ENCODE measurements at places on chromosomes 7 and 10. TPM values are rescaled to one million over a fixed set of nuclear protein-coding genes. Genes with fewer than 3 reads are reported as not detected.

EGFR gene
- 0.09 TPM for total RNA-seq

DNA sequence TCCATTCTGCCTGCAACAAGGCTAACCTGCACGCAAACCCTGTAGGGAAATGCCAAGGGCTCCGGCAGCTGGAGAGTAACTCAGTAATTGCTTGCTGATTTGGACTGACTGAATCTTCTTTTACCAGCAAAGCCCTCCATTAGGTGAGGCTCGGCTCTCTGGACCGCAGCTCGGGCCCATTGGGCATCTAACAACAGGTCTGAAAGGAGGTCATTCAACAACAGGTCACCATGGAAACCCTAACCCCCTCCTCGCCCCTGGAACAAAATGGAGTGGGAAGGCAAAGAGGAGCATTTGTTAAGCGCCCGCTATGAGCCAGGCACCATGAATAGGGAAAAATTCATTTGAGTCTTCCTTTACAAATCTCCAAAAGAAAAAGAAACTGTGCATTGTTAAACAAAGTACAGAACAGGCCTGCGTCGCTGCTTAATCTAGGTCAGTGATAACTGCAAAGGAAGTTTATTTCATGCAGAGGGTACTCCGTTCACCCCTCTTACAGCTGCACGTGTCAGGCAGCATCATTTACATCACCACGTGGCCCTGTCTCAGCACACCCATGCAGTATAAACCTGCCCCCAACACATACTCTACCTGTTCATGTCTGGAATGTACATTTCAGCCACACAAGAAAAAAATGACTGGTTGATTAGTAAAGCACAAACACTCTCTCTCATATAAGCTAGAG is 248.8 kb upstream of the NEBL start:
- no peak overlapping the region for H3K27ac ChIP-seq
- no peak for DNase-seq
- no peaks in the 10 kb centered on the region for H3K36me3 ChIP-seq
- H3K4me3 ChIP-seq: no peak overlapping the region

DNA sequence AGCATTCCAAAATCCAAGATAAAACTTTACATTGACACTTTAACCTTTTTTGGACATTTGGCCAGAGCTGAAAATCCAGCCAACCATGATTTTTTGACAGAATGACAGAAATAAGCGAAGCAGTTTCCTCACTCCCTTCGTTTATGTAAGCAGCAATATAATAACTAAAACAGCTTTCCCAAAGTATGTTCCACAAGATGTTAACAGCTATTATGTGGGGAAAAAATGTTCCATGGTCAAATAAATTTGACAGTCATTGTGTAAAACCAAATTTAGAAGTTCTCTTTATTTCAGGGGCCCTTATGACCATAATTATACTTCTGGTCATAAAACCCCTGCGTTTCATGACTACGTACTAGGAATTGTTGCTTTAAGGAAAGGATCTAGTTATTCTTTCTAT is 416.5 kb downstream of the MAGI2 start:
- no peak overlapping the region for H3K4me3 ChIP-seq
- H3K27ac ChIP-seq: no peak overlapping the region
- H3K36me3 ChIP-seq: no peaks in the 10 kb centered on the region
- no peaks in the 10 kb centered on the region for H3K4me1 ChIP-seq
- no peak for DNase-seq
- no peaks in the 10 kb centered on the region for H3K27me3 ChIP-seq

DNA sequence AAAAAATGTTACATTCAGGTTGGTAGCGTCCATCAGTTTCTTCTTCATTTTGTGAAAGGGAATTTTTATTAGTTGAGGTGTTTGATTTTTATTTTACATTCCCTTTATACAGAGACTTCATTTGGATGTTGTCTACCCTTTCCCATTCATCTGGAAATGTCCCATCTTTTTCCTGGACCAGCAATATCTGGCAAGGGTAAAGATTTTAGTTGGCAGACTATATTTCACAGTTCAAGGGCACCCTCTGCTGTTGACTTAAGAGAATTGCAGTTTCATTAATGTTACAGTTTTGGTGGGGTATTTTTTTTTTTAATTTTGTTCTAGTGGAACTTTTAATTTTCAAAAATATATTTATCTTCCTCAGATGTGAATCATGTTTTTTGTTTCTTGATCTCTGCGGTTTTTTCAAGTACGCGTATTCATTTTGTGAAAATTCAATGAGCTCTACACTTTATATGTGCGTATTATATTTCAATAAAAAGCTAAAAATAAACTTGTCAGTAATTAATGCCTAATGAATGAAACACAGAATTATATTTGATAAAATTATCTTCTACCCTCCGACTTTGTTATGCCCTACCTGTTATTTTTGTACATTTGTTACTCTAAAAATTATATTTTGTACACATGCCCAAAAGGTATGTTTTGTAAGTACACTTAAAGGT is 97.9 kb upstream of the KLF14 start:
- DNase-seq: no peak
- H3K27me3 ChIP-seq: peaks cover 16% of the 10 kb centered on the region
- H3K36me3 ChIP-seq: peaks cover 2% of the 10 kb centered on the region
- no peaks in the 10 kb centered on the region for H3K4me1 ChIP-seq
- no peak overlapping the region for H3K27ac ChIP-seq

- no peak overlapping the region for H3K27ac ChIP-seq
- no peak for DNase-seq
- H3K4me1 ChIP-seq: no peaks in the 10 kb centered on the region
These were observed 89.4 kb upstream of the LEP start for GRCh38 chr7:128151635-128152034.

ADAM8 gene
- total RNA-seq: 124 TPM

- no peak overlapping the region for H3K27ac ChIP-seq
- H3K4me1 ChIP-seq: no peaks in the 10 kb centered on the region
- H3K27me3 ChIP-seq: no peaks in the 10 kb centered on the region
- H3K4me3 ChIP-seq: no peak overlapping the region
- no peak for DNase-seq
These were observed 76.8 kb downstream of the CTBP2 start for GRCh38 chr10:125083576-125083920.

GRCh38 chr7:47422611-47423010 is 159.3 kb downstream of the TNS3 start:
- no peaks in the 10 kb centered on the region for H3K4me1 ChIP-seq
- H3K4me3 ChIP-seq: no peak overlapping the region
- DNase-seq: no peak
- H3K27ac ChIP-seq: no peak overlapping the region
- H3K36me3 ChIP-seq: no peaks in the 10 kb centered on the region

DNA sequence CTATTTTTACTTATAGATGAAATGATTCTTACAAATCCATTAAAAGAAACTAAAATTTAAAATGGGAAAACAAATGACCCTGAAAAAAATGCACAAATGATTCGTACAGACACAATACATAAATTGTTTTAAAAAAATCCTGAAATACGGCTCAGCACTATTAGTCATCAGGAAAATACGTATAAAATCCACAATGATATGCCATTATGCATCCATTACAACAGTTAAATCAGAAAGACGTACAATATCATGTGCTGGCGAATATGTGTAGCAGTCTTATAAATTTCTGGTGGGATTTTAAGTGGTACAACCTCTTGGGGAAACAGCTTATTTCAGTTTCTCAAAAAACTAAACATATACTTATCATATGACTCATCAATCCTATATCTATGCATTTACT is 600.1 kb upstream of the STEAP1 start:
- peaks cover 2% of the 10 kb centered on the region for H3K27me3 ChIP-seq
- no peaks in the 10 kb centered on the region for H3K36me3 ChIP-seq
- H3K4me1 ChIP-seq: no peaks in the 10 kb centered on the region
- H3K4me3 ChIP-seq: no peak overlapping the region
- no peak for DNase-seq

DNA sequence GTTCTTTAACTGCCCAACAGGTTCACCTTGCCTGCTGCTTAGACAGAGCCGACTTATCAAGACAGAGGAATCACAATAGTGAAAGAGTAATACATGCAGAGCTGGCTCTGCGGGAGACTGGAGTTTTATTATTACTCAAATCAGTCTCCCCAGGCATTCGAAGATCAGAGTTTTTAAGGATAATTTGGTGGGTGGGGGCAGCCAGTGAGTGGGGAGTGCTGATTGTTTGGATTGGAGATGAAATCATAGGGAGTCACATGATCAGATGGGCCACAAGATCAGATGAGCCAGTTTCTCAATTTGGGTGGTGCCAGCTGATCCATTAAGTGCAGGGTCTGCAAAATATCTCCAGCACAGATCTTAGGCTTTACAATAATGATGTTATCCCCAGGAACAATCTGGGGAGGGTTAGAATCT is 131.3 kb downstream of the AKR1D1 start:
- no peak for DNase-seq
- H3K4me1 ChIP-seq: no peaks in the 10 kb centered on the region
- no peaks in the 10 kb centered on the region for H3K36me3 ChIP-seq
- H3K27ac ChIP-seq: no peak overlapping the region
- H3K4me3 ChIP-seq: no peak overlapping the region
- H3K27me3 ChIP-seq: no peaks in the 10 kb centered on the region

- DNase-seq: no peak
- H3K4me1 ChIP-seq: no peaks in the 10 kb centered on the region
- no peaks in the 10 kb centered on the region for H3K36me3 ChIP-seq
- no peak overlapping the region for H3K4me3 ChIP-seq
These were observed 35.6 kb upstream of the GALNT17 start for GRCh38 chr7:71096351-71096750.
